ENCODE measurements at places on chromosomes 1 and 21.

- DNase-seq = peak; percentile 3
These were observed 62.3 kb upstream of the HIVEP3 start for GRCh38 chr1:41980827-41981653.

DNA sequence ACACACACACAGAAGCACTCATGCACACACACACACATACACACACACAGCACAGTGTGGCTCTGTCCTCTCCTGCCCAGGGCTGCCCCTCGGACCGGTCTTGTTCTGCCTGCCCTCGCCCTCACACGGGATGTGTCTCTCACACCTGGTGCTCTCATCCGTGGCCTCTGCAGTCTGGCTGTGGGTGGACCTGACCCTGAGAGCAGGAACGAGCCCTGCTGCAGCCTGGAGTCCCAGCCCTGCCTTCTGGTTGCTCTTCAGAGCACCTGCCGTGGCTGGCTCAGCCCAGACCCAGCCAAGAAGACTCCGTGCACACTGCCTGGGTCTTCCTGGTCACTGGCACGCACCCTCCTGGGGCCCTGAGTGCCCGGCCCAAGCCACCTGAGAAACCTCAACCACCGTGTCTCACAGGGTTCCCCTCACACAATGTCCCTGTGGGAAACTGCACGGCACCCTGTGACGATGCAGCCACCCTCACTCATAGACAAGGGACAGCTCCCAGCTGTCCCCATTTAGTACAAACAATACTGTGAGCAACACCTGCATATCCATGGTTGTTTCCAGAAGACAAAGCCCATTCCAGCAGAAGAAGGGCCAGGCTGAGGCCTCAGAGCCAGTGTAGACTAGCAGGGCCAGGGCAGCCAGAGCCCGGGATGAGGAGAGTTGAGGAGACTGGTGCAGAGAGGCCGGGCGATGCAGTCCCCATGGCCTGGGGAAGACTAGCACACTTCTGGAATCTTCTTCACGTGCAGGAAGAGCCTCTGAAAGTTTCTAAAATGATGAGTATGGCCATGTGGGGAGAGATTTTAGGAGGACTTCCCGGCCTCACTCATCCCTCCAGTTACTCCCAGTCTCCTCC, 234.0 kb downstream of the NPHP4 start:
- DNase-seq = no peak

DNA sequence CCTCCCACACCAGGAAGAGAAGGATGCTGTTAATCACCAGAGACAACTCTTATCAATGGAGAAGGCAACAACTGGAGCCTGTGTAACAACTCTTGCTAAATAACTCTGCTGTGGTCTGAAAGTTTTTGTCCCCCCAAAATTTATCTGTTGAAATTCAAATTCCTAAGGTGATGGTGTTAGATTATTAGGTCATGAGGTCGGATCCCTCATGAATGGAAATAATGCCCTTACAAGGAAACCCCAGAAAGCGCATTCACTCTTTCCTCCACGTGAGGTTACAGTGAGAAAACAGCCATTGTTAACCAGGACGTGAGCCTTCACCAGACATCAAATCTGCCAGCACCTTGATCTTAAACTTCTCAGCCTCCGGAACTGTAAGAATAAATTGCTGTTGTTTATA, 141.9 kb upstream of the CXADR start:
- DNase-seq = peak; percentile 8

GRCh38 chr1:174995916-174996315, 3.8 kb upstream of the CACYBP start:
- peak; percentile 57 for DNase-seq

GRCh38 chr1:95572962-95573361, 339.0 kb downstream of the RWDD3 start:
- DNase-seq = no peak

- peak; percentile 60 for DNase-seq
These were observed 216.0 kb downstream of the DYRK1A start for GRCh38 chr21:37582590-37582989.

GRCh38 chr1:235417086-235417697, 50.0 kb downstream of the TBCE start:
- peak; percentile 80 for DNase-seq

- no peak for DNase-seq
These were observed 143.8 kb downstream of the DUSP10 start for GRCh38 chr1:221598122-221598521.

DNA sequence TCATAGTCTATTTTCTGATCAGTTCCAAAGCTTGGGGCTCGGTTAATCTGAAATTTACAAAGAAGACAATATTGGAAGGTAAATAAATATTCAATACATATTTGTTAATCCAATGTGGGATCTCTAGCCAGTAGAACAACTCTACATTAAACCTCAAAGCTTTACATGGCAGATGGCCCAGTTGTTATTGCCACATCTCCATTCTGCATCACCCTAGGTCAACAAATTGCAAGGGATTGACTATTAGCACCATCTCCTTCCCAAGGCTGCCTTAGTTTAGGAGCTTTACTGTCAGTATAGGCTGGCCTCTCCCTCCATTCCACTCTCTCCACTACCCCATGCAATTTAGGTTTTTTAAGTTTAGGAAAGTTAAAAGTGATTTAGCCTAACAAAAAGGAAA, 69.7 kb downstream of the TTLL7 start:
- DNase-seq = peak; percentile 31

DNA sequence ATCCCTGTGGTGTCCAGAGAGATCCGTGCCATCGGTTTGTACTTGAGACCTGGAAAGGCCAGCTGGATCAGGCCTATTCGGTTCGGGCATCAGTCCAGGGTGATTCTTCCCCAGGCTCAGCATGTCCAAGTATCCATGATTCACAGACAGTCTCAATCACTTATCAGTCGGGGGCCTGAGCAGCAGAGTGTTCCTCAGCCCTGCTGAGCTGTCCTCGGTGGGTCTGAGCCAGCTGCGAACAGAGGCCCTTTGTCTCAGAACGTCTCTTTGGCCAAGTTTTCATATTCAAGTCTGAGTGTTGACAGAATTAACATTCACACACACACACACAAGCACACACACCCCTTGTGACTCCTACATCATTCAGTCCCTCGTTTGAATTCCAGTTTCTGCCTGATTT, 33.4 kb upstream of the OSBPL9 start:
- no peak for DNase-seq

DNA sequence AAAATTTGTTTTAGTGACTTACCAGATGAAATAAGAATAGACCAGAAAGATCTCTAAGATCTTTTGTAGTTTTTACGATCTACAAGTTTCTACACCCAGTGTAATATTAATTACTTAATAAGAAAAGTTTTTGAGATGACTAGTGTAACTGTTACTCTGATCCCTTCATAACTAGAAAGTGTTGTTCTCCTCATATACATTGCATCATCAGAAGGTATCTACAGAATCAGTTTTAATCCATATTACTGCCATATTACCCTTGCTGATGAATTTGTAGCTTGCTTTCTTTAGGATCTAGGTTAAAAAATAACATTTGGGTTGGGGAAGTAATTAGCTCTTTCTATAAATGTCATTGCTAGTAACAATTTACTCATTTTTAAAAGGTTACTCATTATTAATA, 72.5 kb downstream of the GPR161 start:
- no peak for DNase-seq

Data from EL (cell line).